ENCODE measurements at places on chromosomes 16 and 17. TPM values are rescaled to one million over a fixed set of nuclear protein-coding genes. Genes with fewer than 3 reads are reported as not detected.

GRCh38 chr16:55369151-55369550, 45.1 kb downstream of the IRX6 start:
- peaks cover 6% of the 10 kb centered on the region for H3K4me1 ChIP-seq
- H3K36me3 ChIP-seq: no peaks in the 10 kb centered on the region
- no peak for DNase-seq
- H3K27ac ChIP-seq: no peak overlapping the region

- no peak overlapping the region for H3K27ac ChIP-seq
- no peak for DNase-seq
- H3K4me3 ChIP-seq: no peak overlapping the region
- H3K4me1 ChIP-seq: no peaks in the 10 kb centered on the region
- H3K27me3 ChIP-seq: no peaks in the 10 kb centered on the region
Measured at GRCh38 chr17:45091778-45092425, 30.8 kb downstream of the NMT1 start.

- H3K27ac ChIP-seq: no peak overlapping the region
- no peaks in the 10 kb centered on the region for H3K36me3 ChIP-seq
- H3K27me3 ChIP-seq: no peaks in the 10 kb centered on the region
- no peak for DNase-seq
- no peak overlapping the region for H3K4me3 ChIP-seq
- no peaks in the 10 kb centered on the region for H3K4me1 ChIP-seq
Measured at GRCh38 chr16:86844695-86845094, 266.3 kb downstream of the FOXL1 start.

GRCh38 chr16:84876873-84877606, 57.3 kb downstream of the CRISPLD2 start:
- no peak for DNase-seq
- H3K27me3 ChIP-seq: peaks cover 9% of the 10 kb centered on the region
- H3K36me3 ChIP-seq: no peaks in the 10 kb centered on the region

GRCh38 chr17:65362826-65363225, 198.6 kb downstream of the AXIN2 start:
- H3K4me3 ChIP-seq: no peak overlapping the region
- peaks cover 2% of the 10 kb centered on the region for H3K36me3 ChIP-seq
- no peak overlapping the region for H3K27ac ChIP-seq
- H3K4me1 ChIP-seq: peaks cover 37% of the 10 kb centered on the region
- no peaks in the 10 kb centered on the region for H3K27me3 ChIP-seq
- no peak for DNase-seq

GRCh38 chr16:11252482-11252931, 3.5 kb downstream of the SOCS1 start:
- DNase-seq: peak; percentile 51
- peak overlapping the region; percentile 100 for H3K27ac ChIP-seq
- H3K4me3 ChIP-seq: peak overlapping the region; percentile 85
- H3K4me1 ChIP-seq: peaks cover 63% of the 10 kb centered on the region

DNA sequence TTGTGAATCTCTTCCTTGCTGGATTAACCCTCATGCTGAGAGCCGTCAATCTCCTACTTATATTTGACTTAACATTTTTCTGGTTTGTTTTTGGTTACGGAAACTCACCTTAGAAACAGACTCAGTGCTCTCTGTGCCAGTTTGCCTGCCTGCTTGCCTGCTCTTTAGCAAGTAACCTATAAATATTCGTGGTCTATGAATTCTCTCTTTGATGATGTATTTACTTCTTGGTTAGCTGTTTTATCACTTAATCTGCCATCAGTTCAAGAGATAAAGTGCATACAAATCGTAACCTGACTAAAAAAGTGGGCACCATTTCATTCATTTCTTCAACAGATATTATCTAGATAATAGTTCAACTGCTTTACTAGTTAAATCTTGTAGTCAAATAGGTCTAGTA, 26.7 kb downstream of the CYB5B start:
- no peaks in the 10 kb centered on the region for H3K27me3 ChIP-seq
- H3K4me1 ChIP-seq: peaks cover 28% of the 10 kb centered on the region
- H3K27ac ChIP-seq: peak overlapping the region; percentile 13
- peaks cover 6% of the 10 kb centered on the region for H3K36me3 ChIP-seq
- DNase-seq: no peak

DNA sequence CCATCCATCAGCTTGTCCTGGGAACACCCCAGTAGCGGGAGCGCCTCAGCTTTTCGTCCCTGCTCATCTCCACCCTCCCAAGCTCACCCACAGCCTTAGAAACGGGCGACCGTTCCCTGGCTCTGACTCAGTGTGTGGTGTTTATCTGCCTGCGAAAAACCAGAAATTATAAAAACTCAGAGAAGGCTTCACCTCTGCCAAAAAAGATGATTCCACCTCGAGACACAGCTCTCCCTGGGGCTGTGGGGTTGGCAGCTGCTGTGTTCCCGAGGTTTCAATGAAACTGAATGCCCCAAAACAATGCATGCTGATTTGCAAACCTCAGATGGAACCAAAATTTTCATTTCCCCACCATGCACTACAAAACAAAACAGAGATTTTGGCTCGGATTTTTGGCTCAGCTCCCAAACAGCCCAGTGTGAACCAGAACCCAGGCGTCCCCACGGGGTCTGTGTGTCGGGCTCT, 62.4 kb upstream of the MED9 start:
- H3K27ac ChIP-seq: no peak overlapping the region
- peaks cover 40% of the 10 kb centered on the region for H3K4me1 ChIP-seq
- peaks cover 10% of the 10 kb centered on the region for H3K27me3 ChIP-seq
- H3K4me3 ChIP-seq: no peak overlapping the region
- no peak for DNase-seq

DNA sequence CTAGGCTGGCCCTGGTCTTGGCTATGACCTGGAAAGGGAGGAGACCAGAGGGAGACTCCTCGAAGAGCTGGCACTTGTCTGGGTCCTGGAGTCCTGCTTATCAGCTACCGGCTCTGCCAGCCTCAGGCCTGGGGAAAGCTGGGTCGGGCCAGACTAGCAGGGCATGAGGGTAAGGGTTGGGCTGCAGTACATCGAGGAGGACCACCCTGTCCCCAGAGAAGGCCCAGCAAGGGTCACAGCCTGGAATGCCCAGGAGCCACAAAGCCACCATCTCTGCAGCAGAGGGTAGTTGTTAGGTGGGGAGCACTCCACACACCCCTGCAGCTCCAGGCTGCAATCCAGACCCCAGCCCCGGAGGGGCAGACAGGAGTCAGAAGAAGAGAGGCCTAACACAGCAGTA, 54.0 kb downstream of the SLC6A2 start:
- peaks cover 26% of the 10 kb centered on the region for H3K27me3 ChIP-seq
- H3K4me3 ChIP-seq: no peak overlapping the region
- H3K36me3 ChIP-seq: no peaks in the 10 kb centered on the region
- H3K27ac ChIP-seq: no peak overlapping the region

Gene KIF19
- total RNA-seq: not detected

Gene SOCS1
- 126 TPM for total RNA-seq

Gene CRYBA1
- not detected for total RNA-seq

Gene OTOA
- total RNA-seq: 0.58 TPM

Gene COPZ2
- total RNA-seq: 14.2 TPM
